ENCODE measurements at places on chromosomes 7 and 10. TPM values are rescaled to one million over a fixed set of nuclear protein-coding genes. Genes with fewer than 3 reads are reported as not detected.

GRCh38 chr10:60654813-60655464 is 123.3 kb upstream of the CDK1 start:
- DNase-seq, result no peak
- H3K27me3 ChIP-seq, result no peaks in the 10 kb centered on the region
- no peak overlapping the region for H3K27ac ChIP-seq
- H3K4me1 ChIP-seq, result no peaks in the 10 kb centered on the region

GRCh38 chr7:31093282-31093681 is 41.2 kb downstream of the ADCYAP1R1 start:
- no peaks in the 10 kb centered on the region for H3K27me3 ChIP-seq
- no peak overlapping the region for H3K27ac ChIP-seq
- no peaks in the 10 kb centered on the region for H3K4me1 ChIP-seq

- H3K4me3 ChIP-seq, result peak overlapping the region; percentile 43
- peak; percentile 83 for DNase-seq
- no peaks in the 10 kb centered on the region for H3K27me3 ChIP-seq
- H3K27ac ChIP-seq, result peak overlapping the region; percentile 1
These were observed 165.1 kb downstream of the GLRX3 start for GRCh38 chr10:130301021-130301892.

- H3K27ac ChIP-seq, result no peak overlapping the region
- no peaks in the 10 kb centered on the region for H3K27me3 ChIP-seq
- H3K4me3 ChIP-seq, result no peak overlapping the region
- no peak for DNase-seq
- H3K36me3 ChIP-seq, result no peaks in the 10 kb centered on the region
These were observed 136.4 kb downstream of the CUBN start for GRCh38 chr10:16993186-16993585.

- peaks cover 4% of the 10 kb centered on the region for H3K27me3 ChIP-seq
- H3K4me3 ChIP-seq, result no peak overlapping the region
- no peaks in the 10 kb centered on the region for H3K36me3 ChIP-seq
- H3K4me1 ChIP-seq, result no peaks in the 10 kb centered on the region
- H3K27ac ChIP-seq, result no peak overlapping the region
- DNase-seq, result no peak
These were observed 125.3 kb downstream of the SAMD9 start for GRCh38 chr7:92992483-92992882.

DNA sequence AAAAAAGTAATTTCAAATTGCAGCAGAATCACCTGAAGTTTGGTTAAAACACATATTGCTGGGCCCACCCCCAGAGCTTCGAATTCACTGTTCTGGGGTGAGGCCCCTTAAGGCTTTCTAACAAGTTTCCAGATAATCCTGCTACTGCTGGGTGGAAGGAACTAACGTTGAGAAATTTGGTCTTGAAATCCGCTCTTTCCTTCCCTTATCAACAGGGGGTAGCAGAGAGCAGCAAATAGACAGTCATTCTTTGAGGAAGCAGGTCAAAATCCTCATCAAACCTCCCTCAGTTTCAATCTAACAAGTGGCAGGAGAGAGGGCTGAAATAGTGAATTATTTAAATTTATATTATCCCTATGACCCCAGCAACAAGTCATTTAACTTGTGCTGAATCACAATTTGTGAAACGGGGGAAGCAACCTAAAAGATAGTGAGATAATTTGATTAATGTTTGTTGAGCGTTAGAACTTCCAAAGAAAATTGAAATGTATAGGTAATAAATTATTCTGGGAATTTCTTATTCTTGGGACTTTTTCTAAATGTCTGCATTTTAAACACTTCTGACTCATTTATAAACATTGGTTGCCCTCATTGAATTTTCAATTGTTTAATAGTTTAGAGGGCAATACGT is 21.7 kb upstream of the MALSU1 start:
- no peaks in the 10 kb centered on the region for H3K27me3 ChIP-seq
- no peak overlapping the region for H3K27ac ChIP-seq
- peak; percentile 57 for DNase-seq
- H3K4me3 ChIP-seq, result no peak overlapping the region

DNA sequence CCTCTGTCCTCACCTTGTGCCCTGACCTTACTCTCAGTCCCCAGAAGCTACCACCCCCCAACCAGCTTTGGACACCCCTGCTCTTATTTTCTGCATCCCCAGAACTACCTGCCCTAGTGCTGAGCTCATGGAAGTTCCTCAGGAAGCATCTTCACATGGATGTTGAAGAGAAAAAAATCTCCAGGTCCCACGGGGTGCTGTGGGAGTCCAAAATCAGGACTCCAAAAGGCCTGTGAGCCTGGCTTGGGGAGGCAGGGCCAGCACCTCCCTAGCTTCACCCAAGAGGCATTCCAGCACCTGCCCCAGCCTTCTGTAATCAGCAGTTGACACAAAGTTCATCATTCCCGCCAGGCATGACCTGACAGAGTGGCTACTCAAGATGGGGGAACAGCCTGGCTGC is 20.7 kb upstream of the GDF10 start:
- no peak overlapping the region for H3K27ac ChIP-seq
- no peaks in the 10 kb centered on the region for H3K36me3 ChIP-seq
- no peak for DNase-seq
- H3K27me3 ChIP-seq, result no peaks in the 10 kb centered on the region
- H3K4me3 ChIP-seq, result no peak overlapping the region
- no peaks in the 10 kb centered on the region for H3K4me1 ChIP-seq

- H3K27ac ChIP-seq, result no peak overlapping the region
- H3K4me3 ChIP-seq, result no peak overlapping the region
- no peak for DNase-seq
These were observed 31.6 kb downstream of the VIPR2 start for GRCh38 chr7:159113056-159113455.

DNA sequence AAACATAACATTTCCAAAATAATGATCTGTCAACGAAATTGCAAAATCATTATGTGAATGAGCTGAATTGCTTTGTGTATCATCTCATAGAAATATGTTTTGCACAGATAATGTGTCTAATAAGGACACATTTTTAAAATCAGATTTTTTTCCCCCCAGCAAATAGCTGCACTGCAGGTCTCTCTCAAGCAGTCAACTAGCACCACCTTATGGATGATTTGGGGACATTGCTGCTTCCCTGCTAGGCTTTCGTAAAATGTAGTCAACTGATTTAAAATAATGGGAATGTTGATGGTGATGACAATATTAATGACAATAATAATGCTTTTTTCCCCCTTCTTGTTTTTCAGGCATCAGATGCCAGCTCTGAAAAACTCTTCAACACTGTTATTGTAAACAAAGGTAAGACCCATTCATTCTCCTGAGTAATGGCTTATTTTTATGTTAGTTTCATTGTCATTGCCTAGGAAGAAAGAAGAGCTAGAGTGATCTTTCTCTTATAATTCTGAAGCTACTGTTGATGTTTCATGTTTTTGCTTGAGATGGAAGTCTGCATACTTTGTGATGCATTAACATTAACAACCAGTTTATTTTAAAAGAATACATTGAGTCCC is 433.6 kb upstream of the GALNT17 start:
- H3K27ac ChIP-seq, result no peak overlapping the region
- peak; percentile 12 for DNase-seq
- no peaks in the 10 kb centered on the region for H3K36me3 ChIP-seq
- no peak overlapping the region for H3K4me3 ChIP-seq
- H3K4me1 ChIP-seq, result peaks cover 9% of the 10 kb centered on the region

GRCh38 chr10:121942749-121943416 is 15.1 kb upstream of the ATE1 start:
- no peaks in the 10 kb centered on the region for H3K36me3 ChIP-seq
- no peak overlapping the region for H3K27ac ChIP-seq
- H3K4me3 ChIP-seq, result no peak overlapping the region

DNA sequence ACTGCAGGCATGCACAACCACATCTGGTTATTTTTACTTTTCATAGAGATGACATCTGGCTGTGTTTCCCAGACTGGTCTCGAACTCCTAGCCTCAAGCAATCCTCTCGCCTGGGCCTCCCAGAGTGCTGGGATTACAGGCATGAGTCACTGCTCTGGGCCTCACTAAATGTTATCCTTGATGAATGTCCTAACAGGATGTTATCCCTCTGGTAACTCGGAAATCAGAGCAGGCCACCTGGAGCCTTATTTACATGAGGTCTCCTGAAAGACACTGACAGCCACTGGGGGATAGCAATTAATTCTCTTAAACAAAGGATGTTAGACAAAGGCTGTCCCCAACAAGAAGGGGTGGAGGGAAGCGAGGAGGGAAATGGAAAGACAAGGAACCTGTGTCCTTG is 4.5 kb upstream of the ZNF438 start:
- peaks cover 7% of the 10 kb centered on the region for H3K4me1 ChIP-seq
- H3K27ac ChIP-seq, result no peak overlapping the region
- DNase-seq, result no peak

GRCh38 chr7:80918399-80918798 is 452 bp downstream of the SEMA3C start:
- H3K4me1 ChIP-seq, result no peaks in the 10 kb centered on the region
- no peaks in the 10 kb centered on the region for H3K36me3 ChIP-seq
- no peak overlapping the region for H3K4me3 ChIP-seq
- no peaks in the 10 kb centered on the region for H3K27me3 ChIP-seq

GRCh38 chr7:96118449-96119001 is 203.4 kb downstream of the SLC25A13 start:
- H3K36me3 ChIP-seq, result peaks cover 5% of the 10 kb centered on the region
- no peaks in the 10 kb centered on the region for H3K4me1 ChIP-seq
- H3K4me3 ChIP-seq, result no peak overlapping the region
- no peak for DNase-seq
- H3K27ac ChIP-seq, result no peak overlapping the region

DNA sequence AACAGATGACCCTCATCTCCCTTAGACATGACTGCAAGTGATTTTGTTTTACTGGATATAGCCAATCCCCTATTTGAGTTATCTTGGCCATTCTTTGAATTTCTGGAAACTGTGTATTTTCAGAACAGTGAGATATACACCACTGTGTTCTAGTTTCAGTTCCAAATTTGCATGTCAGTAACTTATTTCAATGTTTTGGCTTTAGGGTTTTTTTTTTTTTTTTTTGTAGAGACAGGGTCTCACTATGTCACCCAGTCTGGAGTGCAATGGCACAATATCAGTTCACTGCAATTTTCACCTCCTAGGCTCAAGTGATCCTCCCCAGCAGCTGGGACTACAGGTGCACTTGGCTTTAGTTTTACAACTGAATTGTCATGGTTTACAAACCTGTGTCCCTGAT is 67.2 kb downstream of the ATAD1 start:
- H3K27me3 ChIP-seq, result no peaks in the 10 kb centered on the region
- no peaks in the 10 kb centered on the region for H3K4me1 ChIP-seq
- peaks cover 18% of the 10 kb centered on the region for H3K36me3 ChIP-seq
- H3K4me3 ChIP-seq, result no peak overlapping the region
- no peak overlapping the region for H3K27ac ChIP-seq

DNA sequence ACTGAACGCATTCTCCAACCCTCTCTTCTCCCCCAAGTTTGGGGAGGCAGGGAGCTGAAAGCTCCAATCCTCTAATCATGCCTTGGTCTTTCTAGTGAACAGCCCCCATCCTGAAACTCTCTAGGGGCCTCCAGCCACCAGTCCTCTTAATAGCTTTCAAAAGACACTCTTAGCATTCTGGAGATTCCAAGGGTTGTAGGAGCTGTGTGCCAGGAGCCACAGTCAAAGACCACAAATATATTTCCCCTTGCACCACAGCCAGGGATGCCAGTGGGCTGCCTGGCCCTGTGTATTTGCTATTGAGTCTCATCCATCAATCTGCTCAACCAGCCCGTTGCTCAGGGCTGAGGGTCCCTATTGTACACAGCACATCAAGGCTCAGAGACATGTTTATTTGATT is 18.5 kb upstream of the MLXIPL start:
- DNase-seq, result no peak
- peaks cover 2% of the 10 kb centered on the region for H3K27me3 ChIP-seq

GRCh38 chr10:6487920-6488319 is 92.2 kb downstream of the PRKCQ start:
- H3K4me1 ChIP-seq, result peaks cover 12% of the 10 kb centered on the region
- H3K36me3 ChIP-seq, result peaks cover 98% of the 10 kb centered on the region
- DNase-seq, result no peak
- no peak overlapping the region for H3K27ac ChIP-seq

DNA sequence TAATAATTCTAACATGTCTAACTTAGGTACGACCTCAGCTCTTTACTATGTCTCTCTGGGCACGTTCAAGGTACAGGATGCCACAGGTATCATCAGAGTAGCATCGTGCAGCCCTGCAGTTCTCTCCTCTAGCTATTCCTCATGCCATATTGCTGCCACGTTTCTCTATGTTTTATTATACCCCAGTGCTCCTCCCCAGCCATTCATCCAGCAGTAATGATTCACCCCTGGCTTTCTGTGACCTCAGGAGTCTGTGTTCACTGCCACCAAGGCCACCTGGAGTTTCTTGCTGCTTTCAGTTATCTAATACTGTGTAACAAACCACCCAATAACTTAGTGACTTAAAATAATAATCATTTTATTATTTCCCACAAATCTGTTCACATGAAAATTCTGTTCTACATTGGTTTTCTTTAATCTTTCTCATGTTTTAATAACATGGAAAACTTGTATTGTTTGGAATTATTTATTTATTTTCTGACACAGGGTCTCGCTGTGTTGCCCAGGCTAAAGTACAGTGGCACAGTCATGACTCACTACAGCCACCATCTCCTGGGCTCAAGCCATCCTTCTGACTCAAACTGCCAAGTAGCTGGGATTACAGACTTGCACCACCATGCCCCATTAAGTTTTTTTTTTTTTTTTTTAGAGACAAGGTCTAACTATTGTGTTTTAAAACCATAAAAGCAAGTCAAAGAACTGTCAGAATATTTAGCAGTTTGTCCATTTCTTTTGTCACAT is 21.8 kb downstream of the REEP3 start:
- H3K4me3 ChIP-seq, result no peak overlapping the region
- H3K36me3 ChIP-seq, result no peaks in the 10 kb centered on the region
- H3K27ac ChIP-seq, result no peak overlapping the region
- DNase-seq, result no peak
- no peaks in the 10 kb centered on the region for H3K27me3 ChIP-seq

DNA sequence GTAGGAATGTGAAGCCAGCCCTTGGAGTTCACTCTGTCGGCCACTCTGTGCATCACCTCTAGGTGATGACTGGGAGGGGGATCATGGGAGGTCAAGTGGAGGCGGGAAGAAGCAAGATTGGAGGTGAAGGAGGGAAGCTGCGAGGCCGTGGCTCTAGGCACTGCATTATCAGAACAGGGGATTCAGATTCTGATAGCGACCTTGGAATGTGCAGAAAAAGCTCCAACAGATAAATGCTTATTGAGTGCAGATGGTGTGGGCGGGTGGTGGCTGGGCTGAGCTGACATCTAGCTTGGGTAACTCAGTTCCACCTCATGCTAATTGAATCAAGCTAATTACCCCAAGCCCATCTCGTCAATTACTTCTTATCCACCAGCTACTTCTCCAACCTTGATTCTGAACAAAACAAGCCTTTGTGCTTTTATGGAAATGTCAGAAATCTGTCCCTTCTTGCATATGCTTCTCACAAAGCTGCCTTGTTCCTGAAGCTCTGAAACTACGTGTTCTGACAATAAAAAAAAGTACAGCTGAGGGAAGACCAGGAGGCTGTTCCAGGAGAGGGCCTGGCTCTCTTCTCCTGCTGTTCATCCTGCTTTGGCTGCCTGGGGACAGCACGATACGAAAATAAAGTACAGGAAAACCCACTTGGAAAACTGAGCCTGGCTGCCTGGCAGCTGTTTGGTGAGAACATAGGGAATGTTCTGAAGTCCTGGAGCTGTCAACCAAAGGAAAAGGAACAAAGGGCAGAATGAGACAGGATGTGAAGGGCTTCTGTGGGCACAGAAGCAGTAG is 27.5 kb downstream of the STRA8 start:
- H3K4me1 ChIP-seq, result no peaks in the 10 kb centered on the region
- no peaks in the 10 kb centered on the region for H3K27me3 ChIP-seq
- no peak for DNase-seq
- no peak overlapping the region for H3K27ac ChIP-seq

ZSCAN21 gene
- 6.0 TPM for total RNA-seq

PTN gene
- total RNA-seq, result not detected

HOXA5 gene
- total RNA-seq, result not detected

TAS2R41 gene
- 0.59 TPM for total RNA-seq

PIP gene
- total RNA-seq, result not detected

NRF1 gene
- total RNA-seq, result 42.5 TPM

FKBP14 gene
- 6.5 TPM for total RNA-seq

All from CD4-positive, CD25-positive, alpha-beta regulatory T cell (primary cell).